ENCODE measurements at places on chromosomes 4 and X.

- no peak for DNase-seq
These were observed 598.5 kb upstream of the PITX2 start for GRCh38 chr4:111221371-111221770.

DNA sequence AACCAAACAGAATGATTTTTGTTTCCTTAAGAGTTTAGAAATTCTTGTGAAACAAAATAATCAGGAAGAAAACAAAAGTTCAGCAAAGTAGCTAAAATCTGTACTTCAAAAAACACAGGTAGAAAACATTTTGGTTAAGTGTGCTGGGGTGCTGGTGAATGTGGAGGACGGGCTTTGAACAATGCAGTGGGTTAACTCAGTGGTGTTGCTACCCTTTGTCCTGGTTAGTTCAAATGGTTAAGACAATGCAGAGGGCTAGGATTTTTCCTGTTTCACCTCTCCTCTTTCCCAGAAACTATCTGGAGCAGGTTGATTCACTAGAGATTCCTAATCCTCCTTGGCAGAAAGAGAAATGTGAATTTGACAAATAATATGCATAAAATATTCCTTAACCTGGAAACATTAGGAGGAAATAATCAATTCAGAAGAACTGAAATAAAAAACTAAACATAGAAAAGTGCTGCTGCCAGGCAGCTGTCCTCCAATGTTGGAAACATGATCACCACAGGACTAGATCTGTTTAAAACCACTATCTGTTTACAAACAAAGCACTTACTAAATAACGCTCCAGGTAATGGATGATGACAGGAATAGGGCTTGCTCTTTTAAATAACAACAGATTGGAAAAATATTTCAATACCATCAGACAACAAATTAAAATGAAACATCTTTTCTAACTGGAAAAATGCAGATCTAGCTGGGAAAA lies 148.9 kb downstream of the MAML3 start:
- no peak for DNase-seq

- DNase-seq, result no peak
These were observed 55.3 kb downstream of the TMPRSS11F start for GRCh38 chr4:68074397-68074796.

DNA sequence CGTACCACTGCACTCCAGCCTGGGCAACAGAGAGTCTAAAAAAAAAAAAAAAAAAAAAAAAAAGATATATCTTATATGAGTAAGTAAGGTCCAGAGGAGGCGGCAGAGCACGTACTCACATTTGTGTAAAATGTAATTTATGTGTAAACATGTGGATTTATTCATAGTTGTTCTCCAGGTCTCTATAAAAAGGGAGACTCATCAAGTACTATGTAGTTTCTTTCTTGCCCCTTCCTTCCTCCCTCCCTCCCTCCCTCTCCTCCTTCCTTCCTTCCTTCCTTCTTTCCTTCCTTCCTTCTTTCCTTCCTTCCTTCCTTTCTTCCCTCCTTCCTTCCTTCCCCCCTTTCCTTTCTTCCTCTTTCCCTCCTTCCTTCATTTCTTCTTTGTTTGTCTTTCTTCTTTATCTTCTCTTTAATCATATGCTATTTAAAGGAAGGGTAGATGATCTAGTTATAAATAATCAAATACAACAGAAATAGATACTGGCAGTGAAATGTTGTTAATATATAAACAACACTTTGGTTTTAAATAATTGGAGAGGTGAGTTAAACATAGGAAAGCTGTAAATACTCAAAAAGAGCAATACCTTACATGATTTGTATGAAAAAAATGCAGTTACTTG lies 344.8 kb downstream of the ANK2 start:
- no peak for DNase-seq

- DNase-seq, result no peak
These were observed 54.2 kb upstream of the CBR4 start for GRCh38 chr4:169064296-169064695.

DNA sequence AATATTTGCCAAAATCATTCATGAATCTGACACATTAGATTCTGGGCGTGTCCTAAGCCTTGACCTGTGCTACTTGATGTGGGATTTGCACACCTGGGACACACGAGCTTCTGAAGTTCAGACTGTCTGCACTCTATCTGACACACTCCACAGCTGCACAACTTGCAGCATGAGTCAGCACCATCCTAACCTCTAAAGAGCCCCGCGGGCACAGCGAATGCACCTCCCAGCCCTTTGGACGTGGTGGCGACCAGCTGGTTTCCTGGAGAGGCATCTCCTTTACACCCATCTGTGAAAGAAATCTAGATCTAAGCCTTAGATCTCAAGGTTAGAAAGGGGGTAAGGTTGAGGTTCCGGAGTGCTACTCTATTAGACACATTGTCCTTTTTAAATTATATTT lies 69.2 kb downstream of the SORBS2 start:
- no peak for DNase-seq

DNA sequence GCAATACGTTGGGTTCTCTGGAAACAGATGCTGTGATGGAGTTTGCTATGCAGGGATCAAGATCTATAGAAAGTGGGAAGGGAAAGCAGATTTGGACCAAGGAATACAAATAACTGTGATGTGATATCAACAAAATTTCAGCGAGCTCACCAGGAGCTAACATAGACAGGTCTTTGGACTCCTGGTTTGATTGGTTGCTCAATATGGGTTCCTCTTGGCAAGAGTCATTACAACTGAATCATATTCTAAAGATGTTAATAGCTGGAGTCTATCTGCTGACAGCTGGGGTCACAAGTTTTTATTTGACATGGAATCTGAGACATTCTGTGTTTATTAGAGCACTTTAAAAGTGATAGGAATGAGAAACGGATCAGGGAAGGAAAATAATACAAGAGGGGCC lies 637.6 kb upstream of the GNPDA2 start:
- DNase-seq, result no peak

DNA sequence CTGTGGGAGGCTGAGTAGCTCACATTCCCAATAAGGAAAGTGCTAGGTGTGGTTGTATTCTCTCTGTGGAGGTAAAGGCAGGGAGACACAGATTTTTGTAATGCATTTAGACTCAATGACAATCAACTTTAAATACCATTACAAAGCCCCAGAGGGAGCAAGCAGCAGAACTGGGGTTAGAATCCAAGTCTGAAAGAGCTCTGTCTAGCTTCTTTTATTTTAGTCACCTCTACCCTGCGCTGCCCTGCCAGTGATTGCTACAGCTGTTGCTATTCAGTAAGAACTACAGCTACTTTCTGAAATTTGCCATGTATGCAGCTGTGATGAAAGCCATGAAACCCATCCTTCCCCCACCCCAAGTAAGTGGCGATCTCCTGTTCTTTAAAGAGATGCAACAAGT lies 22.5 kb downstream of the SLC39A8 start:
- no peak for DNase-seq

- DNase-seq, result no peak
These were observed 57.4 kb downstream of the CNGA2 start for GRCh38 chrX:151791961-151792360.

Measured in fibroblast of skin of back (primary cell).